ENCODE measurements at places on chromosomes 5 and 9. TPM values are rescaled to one million over a fixed set of nuclear protein-coding genes. Genes with fewer than 3 reads are reported as not detected.

Gene EPB41L4B
- 0.25 TPM for total RNA-seq

Gene MYORG
- total RNA-seq: 1.1 TPM

Gene EDIL3
- total RNA-seq: not detected

Gene SH3RF2
- total RNA-seq: not detected

Gene PLAC8L1
- 0.40 TPM for total RNA-seq

Gene PCDHB4
- not detected for total RNA-seq

Gene NR6A1
- 1.8 TPM for total RNA-seq

Gene CFAP90
- not detected for total RNA-seq

Gene CDO1
- total RNA-seq: 0.67 TPM

Gene ACTL7A
- not detected for total RNA-seq

- no peak for DNase-seq
- H3K27ac ChIP-seq: no peak overlapping the region
- H3K4me1 ChIP-seq: peaks cover 6% of the 10 kb centered on the region
- H3K27me3 ChIP-seq: peaks cover 4% of the 10 kb centered on the region
- H3K4me3 ChIP-seq: no peak overlapping the region
Measured at GRCh38 chr9:127876026-127876763, 1.3 kb downstream of the AK1 start.

DNA sequence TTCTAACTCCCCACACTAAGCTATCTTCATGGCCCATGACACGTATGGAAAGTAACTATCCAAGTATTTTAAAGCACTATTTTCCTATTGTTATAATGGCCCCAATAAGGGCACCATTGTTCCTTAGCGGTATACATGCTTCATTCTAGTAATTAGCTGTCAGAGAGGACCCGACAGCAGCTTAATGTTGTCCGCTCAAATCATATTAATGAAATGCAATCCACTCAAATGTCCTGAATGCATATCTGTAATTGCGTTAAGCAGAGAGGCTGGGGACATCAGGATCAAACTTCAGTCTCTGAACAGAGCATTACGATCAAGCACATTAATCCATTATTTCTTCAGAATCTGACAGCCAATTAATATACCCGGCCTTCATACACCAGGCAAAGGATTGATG lies 139.7 kb downstream of the CRB2 start:
- H3K4me1 ChIP-seq: no peaks in the 10 kb centered on the region
- H3K27ac ChIP-seq: no peak overlapping the region
- no peak overlapping the region for H3K4me3 ChIP-seq

DNA sequence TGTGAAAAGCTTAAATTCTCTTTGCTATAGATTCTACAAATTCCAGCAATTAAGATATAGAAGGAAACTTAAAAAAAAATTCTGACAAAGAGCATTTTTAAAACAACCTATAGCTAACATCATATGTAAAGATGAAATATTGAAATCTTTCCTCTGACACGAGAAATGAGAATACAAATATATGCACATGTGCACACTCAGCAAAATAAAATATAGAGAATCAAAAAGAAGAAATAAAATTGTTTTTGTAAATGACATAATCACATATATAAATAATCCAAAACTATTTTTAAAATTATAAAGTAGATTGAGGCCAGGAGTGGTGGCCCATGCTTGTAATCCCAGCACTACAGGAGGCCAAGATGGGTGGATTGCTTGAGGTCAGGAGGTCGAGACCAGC lies 265.1 kb downstream of the IRX2 start:
- H3K4me3 ChIP-seq: no peak overlapping the region
- H3K27me3 ChIP-seq: no peaks in the 10 kb centered on the region
- no peaks in the 10 kb centered on the region for H3K36me3 ChIP-seq
- H3K4me1 ChIP-seq: no peaks in the 10 kb centered on the region

- H3K36me3 ChIP-seq: peaks cover 14% of the 10 kb centered on the region
- peaks cover 18% of the 10 kb centered on the region for H3K4me1 ChIP-seq
- no peaks in the 10 kb centered on the region for H3K27me3 ChIP-seq
- H3K27ac ChIP-seq: peak overlapping the region; percentile 16
- no peak overlapping the region for H3K4me3 ChIP-seq
- no peak for DNase-seq
Measured at GRCh38 chr9:131628459-131629225, 83.3 kb downstream of the PRRT1B start.

DNA sequence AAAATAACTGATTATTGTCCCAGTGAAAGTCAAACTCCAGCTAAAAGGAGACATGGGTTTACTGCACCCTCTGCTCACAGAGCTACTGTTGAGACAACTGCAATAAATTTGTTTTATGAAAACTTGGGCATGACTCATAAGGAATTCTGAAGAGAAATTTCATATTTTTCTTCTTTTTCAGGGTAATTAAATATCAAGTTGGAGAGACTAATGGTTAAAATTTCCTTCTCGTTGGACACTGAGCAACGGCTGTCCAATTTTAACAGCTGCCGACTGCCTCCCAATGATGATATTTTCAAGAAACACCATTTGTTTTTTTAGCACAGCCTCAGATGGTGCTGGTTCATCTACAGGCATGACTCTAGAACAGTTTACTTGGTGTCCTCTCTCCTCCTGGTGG lies 259.2 kb upstream of the RGMB start:
- no peak for DNase-seq
- no peak overlapping the region for H3K4me3 ChIP-seq
- no peaks in the 10 kb centered on the region for H3K4me1 ChIP-seq

DNA sequence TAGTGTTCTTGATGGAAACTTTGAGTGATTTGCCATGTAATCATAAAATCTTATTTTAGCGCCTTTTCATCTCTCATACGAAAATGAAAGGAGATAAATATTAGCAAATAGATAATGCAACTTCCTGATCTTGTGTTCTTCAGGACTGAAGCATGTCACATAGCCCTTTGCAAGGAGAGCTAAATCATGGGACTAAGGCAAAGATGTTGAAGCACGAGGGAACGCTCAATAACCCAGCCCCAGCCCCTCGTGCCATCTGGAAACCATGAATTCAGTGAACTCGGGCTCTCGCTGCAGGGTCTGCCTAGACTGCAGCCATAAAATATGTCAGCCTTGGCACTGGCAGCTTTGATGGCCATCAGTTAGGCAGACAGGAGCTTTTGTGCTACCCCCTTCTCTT lies 58.2 kb downstream of the F2RL2 start:
- H3K27ac ChIP-seq: no peak overlapping the region
- no peak for DNase-seq
- peaks cover 10% of the 10 kb centered on the region for H3K36me3 ChIP-seq
- H3K4me1 ChIP-seq: peaks cover 12% of the 10 kb centered on the region
- no peaks in the 10 kb centered on the region for H3K27me3 ChIP-seq

DNA sequence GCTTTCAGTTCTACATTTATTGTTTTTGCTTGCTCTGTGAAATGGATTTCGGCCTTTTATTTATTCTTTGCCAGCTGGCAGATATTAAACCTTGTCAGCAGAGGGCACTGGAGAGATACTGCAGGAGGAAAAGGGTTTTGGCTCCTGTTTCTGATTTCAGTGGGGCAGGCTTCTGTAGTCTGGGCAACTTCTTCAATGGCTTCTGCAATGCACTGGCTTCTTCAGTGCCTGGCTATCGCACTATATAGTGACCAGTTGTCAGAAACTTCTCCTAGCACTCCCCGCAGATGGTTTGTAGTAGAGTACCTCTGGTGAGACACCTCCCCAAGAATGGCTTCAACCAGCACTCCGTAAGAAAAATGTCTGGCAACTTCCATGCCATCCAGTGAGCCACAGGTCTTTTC lies 3.2 kb upstream of the NFX1 start:
- H3K4me3 ChIP-seq: no peak overlapping the region
- peaks cover 23% of the 10 kb centered on the region for H3K4me1 ChIP-seq
- H3K27ac ChIP-seq: peak overlapping the region; percentile 46
- H3K36me3 ChIP-seq: peaks cover 9% of the 10 kb centered on the region
- H3K27me3 ChIP-seq: no peaks in the 10 kb centered on the region

GRCh38 chr9:123365881-123366528 lies 10.0 kb downstream of the CRB2 start:
- no peaks in the 10 kb centered on the region for H3K4me1 ChIP-seq
- H3K36me3 ChIP-seq: no peaks in the 10 kb centered on the region
- no peak overlapping the region for H3K4me3 ChIP-seq
- no peak for DNase-seq

- peaks cover 6% of the 10 kb centered on the region for H3K27me3 ChIP-seq
- H3K4me1 ChIP-seq: no peaks in the 10 kb centered on the region
- no peaks in the 10 kb centered on the region for H3K36me3 ChIP-seq
- H3K27ac ChIP-seq: no peak overlapping the region
- no peak overlapping the region for H3K4me3 ChIP-seq
Measured at GRCh38 chr9:31916591-31917241, 467.7 kb upstream of the ACO1 start.

- no peaks in the 10 kb centered on the region for H3K36me3 ChIP-seq
- no peaks in the 10 kb centered on the region for H3K4me1 ChIP-seq
- no peaks in the 10 kb centered on the region for H3K27me3 ChIP-seq
Measured at GRCh38 chr9:12464910-12465512, 228.2 kb upstream of the TYRP1 start.

DNA sequence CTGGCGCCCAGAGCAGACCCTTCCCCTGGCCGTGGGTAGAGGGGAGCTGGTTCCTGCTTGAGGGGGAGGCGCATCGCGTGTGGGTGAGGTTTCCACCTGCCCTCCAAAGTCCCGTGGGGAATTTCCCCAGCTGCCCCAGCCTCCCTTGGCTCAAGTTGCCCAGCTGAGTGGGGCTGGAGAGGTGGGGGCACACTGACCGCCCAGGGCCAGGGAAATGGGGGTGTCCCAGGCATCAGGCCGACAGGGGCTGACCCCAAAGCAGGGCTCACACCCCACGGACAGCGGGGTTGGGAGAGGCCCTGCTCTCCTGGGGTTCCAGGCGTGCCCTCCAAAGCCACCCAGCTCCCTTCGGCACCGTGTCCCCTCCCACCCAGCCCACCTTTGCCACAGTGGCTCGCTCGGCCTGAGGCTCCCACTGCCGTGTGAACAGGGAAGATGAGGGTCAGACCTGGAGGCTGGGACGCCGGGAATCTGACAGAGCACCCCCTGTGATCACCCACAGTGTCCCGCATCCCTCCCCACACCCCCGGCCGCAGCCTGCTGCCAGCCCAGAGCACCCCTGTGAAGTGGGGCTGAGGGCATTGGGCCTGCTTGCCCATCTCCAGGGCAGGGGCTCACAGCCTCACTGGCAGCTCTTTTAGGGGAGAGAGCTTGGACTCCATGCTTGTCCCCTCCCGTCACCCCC lies 933 bp upstream of the EGFL7 start:
- H3K27me3 ChIP-seq: peaks cover 33% of the 10 kb centered on the region
- H3K36me3 ChIP-seq: no peaks in the 10 kb centered on the region
- peaks cover 13% of the 10 kb centered on the region for H3K4me1 ChIP-seq
- no peak for DNase-seq
- no peak overlapping the region for H3K4me3 ChIP-seq

GRCh38 chr5:119190470-119191095 lies 119.7 kb downstream of the DMXL1 start:
- no peak overlapping the region for H3K4me3 ChIP-seq
- peaks cover 11% of the 10 kb centered on the region for H3K4me1 ChIP-seq
- H3K27me3 ChIP-seq: no peaks in the 10 kb centered on the region
- DNase-seq: no peak
- H3K36me3 ChIP-seq: peaks cover 6% of the 10 kb centered on the region
- no peak overlapping the region for H3K27ac ChIP-seq

DNA sequence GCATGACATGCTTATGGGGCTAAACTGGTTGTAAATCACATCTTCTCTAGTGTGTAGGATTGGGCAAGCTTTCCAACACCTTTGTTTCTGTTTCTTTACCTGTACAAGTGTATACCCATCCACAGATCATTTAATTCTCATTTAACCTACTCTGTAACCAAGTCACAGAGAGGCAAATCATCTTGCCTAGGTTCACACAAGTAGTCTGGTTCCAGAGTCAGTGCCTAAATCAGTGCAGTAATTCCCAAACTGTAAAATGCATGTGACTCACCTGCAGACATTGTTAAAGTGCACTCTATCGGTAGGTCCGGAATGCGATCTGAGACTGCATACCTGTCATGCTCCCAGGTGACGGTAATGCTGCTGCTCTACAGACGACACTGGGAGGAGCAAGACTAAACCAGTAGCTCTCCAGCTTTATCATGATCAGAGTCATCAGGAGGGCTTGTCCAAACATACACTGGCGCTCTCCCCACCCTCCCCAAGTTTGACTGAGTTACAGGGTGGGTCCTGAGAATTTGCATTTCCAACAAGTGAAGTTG lies 107.9 kb upstream of the FREM1 start:
- DNase-seq: no peak
- no peak overlapping the region for H3K4me3 ChIP-seq
- H3K27ac ChIP-seq: no peak overlapping the region
- no peaks in the 10 kb centered on the region for H3K36me3 ChIP-seq
- no peaks in the 10 kb centered on the region for H3K27me3 ChIP-seq

DNA sequence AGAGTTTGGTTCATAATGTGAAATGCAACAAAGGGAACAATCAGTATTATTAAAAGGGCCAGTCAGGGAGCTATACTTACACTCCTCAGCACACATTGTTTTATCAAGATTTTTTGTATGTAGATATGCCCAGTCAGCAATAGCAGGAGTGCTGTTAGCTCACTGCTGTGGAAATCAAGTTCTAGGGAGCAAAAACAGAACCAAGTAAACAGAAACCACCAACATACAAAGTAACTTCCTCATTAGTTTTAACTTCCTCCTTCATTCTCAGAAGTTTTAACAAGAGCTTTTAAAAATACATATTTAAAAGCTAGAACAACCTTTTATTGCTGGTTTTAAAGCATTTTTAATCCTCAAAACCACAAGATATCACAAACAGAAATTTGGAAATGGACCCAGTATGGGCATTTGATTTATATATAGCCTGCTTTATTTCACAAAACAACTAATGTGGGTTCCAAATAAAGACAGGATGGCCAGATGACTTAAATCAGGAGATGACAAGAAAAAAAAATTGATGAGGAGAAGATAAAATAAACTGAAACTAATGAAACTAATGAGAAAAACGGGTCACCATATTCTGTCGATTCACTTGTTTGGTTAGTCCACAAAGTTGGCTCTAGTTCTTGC lies 178.5 kb downstream of the ADAMTS12 start:
- H3K27ac ChIP-seq: no peak overlapping the region
- H3K36me3 ChIP-seq: no peaks in the 10 kb centered on the region
- no peak overlapping the region for H3K4me3 ChIP-seq
- no peaks in the 10 kb centered on the region for H3K27me3 ChIP-seq
